T-cell (primary cell): ENCODE measurements at places on chromosomes 16 and 17. TPM values are rescaled to one million over a fixed set of nuclear protein-coding genes. Genes with fewer than 3 reads are reported as not detected.

GRCh38 chr17:45852535-45853297 is 8.0 kb downstream of the SPPL2C start:
- H3K27ac ChIP-seq = no peak overlapping the region
- H3K4me1 ChIP-seq = no peaks in the 10 kb centered on the region
- H3K4me3 ChIP-seq = no peak overlapping the region
- no peaks in the 10 kb centered on the region for H3K36me3 ChIP-seq
- H3K27me3 ChIP-seq = peaks cover 58% of the 10 kb centered on the region

DNA sequence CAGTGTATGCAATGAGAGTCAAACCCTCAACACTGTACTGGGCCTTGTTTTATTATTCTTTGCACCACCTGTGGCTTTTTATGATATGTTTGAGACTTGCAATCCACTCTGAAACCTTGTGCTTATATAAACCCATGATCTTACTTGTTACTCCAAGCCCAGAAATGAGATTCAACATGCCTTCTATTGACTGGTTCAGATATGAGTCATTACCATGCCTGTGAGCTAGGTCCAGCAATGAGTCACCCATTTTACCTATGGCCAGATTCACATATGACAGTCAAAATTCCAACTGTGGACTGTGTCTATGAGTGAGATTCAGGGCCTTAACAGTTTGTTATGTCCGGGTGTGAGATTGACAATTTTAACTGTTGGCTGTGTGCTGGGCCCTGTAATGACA is 1846.1 kb downstream of the TP53TG3F start:
- H3K4me3 ChIP-seq = no peak overlapping the region
- H3K4me1 ChIP-seq = no peaks in the 10 kb centered on the region
- H3K36me3 ChIP-seq = no peaks in the 10 kb centered on the region
- H3K27ac ChIP-seq = no peak overlapping the region
- no peak for DNase-seq

DNA sequence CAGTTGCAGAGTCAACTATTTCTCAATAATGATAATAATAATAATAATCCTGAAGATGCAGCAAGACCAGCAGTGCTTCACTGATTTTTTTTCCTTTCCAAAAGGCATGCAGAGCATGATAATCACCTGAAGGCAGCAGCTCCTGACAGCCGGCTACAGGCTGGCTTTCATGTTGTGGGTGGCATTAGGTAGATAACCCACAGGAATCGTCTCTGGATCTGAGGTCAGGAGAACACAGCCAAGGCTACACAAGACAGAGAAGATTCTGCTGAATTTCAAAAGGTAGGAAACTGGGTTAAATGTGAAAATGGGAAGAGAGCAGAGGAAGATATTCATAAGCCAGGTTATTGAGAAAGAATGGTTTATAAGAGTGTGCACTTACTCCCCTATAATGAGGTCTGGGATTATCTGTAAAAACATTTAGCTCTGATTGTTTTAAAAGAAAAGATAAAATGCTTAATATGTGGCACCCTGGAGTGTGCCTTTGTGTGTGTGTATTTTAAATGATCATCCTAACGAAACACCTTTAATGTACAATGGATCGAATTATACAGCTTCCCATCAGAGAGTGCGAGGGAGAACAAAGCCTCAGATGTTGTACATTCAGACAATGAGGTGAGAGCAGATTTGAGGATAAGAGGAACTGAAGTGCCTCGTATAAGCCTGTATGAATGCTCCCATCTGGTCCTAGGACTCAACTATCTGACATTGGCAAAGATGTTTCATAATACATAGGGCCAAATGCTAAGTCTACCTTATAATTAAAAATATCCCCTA is 273.1 kb downstream of the PHKB start:
- no peaks in the 10 kb centered on the region for H3K4me1 ChIP-seq
- H3K27me3 ChIP-seq = no peaks in the 10 kb centered on the region
- H3K36me3 ChIP-seq = no peaks in the 10 kb centered on the region
- no peak for DNase-seq
- no peak overlapping the region for H3K4me3 ChIP-seq

- DNase-seq = no peak
- H3K4me3 ChIP-seq = no peak overlapping the region
Observed at GRCh38 chr17:73427198-73427597, 115.4 kb upstream of the CDC42EP4 start.

DNA sequence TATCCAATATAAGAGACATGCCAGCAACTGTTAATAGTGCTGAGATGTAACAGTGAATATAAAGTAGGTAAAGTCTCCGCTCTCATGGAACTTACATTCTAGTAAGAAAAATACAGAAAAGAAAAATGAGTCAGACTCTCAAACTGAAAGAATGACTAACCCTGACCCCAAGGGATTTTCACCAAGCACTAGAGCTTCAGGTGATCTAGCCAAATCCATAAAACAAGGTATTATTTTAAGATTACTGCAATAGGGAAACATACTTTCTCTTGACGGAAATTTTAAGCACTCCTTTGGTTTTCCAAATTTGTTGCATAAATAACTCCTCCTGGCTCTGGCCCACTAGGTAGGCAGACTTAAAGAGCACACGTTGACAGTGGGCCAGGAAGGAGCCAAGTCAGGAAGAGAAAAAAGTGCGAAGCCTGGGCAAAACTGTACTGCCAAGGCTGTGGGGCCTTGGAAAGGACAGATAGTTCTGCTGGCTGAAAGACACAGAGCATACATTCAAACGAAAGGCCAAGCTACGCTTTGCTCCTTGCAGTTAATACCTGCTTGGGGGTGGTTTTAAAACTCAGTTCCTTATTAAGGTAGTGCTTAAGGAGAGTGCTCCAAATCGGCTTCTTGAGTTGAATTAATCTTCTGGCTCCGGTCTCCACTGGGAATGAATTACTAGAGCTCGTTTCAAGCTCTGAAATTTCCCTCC is 1.4 kb downstream of the GOT2 start:
- no peaks in the 10 kb centered on the region for H3K36me3 ChIP-seq
- peak overlapping the region; percentile 4 for H3K27ac ChIP-seq
- H3K27me3 ChIP-seq = no peaks in the 10 kb centered on the region
- peak overlapping the region; percentile 92 for H3K4me3 ChIP-seq

- no peaks in the 10 kb centered on the region for H3K27me3 ChIP-seq
- H3K27ac ChIP-seq = no peak overlapping the region
- no peak for DNase-seq
- H3K4me3 ChIP-seq = no peak overlapping the region
Observed at GRCh38 chr16:64975821-64976220, 146.0 kb downstream of the CDH11 start.

Gene PABPN1L
- total RNA-seq = not detected
